ENCODE measurements at places on chromosomes 7 and 10.

- no peak for DNase-seq
Observed at GRCh38 chr10:113282564-113282963, 270.3 kb upstream of the HABP2 start.

- DNase-seq, result no peak
Observed at GRCh38 chr7:132240821-132241422, 335.3 kb downstream of the PLXNA4 start.

DNA sequence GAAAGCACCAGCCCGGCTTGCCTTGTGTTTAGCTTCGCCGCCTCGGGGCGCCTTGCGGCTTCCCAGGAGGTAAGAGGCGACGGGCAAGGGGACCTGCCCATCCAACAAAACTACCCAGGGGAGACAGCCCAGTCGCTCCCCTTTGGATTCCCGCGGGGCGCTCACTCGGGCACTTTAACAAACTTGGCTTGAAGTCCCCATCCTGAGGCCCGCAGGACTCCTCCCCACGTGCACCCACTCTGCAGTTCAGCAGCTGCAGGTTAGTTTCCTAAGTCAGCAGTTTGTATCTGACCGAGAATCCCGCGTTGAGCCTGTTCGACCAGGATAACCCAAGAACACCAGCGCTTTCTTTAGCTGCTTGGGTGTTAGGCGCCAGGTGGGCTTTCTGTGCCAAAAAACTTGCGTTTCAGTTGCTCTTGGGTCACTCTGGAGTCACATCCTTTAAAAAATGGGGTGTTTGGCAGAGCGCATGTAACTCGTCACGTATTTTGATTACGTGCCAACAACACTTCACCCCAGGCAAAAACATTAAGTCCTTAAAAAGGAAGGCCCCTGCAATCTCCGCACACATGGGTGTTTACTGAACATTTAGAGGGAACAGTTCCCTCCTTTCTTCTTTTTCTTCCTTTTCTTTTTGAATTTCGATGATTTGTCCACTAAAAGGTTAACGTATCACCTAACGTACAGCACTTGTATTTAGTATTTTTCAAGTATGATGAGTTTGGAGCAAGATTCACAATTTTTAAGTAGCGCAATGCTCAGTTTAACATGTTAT, 876 bp downstream of the DNAH11 start:
- DNase-seq, result no peak

- no peak for DNase-seq
Observed at GRCh38 chr7:40747856-40748255, 613.1 kb downstream of the SUGCT start.

GRCh38 chr7:20458521-20458920, 127.8 kb downstream of the ITGB8 start:
- DNase-seq, result no peak

DNA sequence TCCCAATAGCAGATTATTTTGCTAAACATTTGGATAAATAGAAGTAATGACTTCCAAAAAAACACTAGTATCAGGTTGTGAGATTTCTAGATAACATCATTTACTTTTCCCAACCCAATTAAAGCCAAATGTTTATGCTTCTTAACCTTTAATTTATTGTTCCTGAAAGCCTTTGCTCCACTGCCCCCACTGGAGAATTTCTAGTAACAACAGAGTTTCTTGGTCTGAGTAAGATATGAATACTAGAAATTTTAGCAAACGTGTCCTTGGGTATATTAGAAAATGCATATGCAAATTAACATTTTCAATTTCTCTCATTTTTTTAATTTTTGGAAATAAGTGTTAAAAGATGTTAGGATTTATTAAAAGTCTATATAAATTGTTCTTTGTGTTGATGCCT, 958.0 kb upstream of the PHF14 start:
- DNase-seq, result no peak

DNA sequence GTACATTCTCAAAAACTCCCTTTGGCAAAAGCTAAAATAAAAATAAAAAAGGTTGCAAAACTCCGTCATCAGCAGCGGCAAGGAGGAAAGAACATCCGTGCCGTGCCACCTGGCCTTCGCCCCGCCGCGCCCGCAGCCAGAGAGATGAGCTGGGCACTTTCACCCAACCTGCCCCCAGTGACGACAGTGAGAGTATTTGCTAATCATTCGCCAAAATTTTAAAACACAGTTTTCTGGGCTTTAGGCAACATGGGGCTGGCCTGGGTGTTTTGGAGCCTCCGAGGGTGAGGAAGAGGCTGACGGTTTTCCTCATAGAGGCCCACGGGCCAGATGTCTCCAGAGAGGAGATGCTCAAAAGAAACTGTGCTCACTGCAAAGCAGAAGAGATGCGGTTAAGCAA, 128.2 kb downstream of the PRKAG2 start:
- no peak for DNase-seq

GRCh38 chr7:107559864-107560263, 3.9 kb downstream of the COG5 start:
- no peak for DNase-seq

Data from activated CD4-positive, alpha-beta T cell treated with anti-CD3 and anti-CD28 coated beads, Interleukin-2, amount 50 U/mL, for 4 hours (primary cell).